ENCODE measurements at places on chromosomes 13 and 19. TPM values are rescaled to one million over a fixed set of nuclear protein-coding genes. Genes with fewer than 3 reads are reported as not detected.

Gene PIBF1
- total RNA-seq = 14.1 TPM

Gene ZNF766
- total RNA-seq = 13.5 TPM

Gene SRRM5
- total RNA-seq = 0.30 TPM

Gene NLRP4
- not detected for total RNA-seq

Gene TUBA3C
- not detected for total RNA-seq

Gene C19orf67
- not detected for total RNA-seq

DNA sequence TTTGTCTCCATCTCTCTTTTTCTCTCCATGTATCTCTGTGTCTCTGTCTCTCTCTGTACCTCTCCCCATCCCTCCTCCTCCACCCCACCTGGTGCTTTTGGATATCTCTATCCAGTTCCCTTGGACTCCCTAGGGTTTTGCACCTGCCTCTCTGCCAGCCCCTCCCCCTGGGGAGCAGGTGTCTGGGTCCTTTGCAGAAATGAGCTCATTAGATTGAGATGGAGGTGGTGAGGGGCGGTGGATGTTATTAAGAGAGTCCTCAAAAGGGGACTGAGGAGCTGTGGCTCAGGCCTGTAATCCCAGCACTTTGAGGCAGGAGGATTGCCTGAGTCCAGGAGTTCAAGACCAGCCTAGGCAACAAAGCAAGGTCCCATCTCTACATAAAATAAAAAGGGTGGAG lies 2.1 kb downstream of the KCNN4 start:
- H3K27ac ChIP-seq = peak overlapping the region; percentile 52
- no peak for DNase-seq
- no peaks in the 10 kb centered on the region for H3K36me3 ChIP-seq
- H3K4me3 ChIP-seq = no peak overlapping the region
- H3K27me3 ChIP-seq = no peaks in the 10 kb centered on the region
- H3K4me1 ChIP-seq = peaks cover 68% of the 10 kb centered on the region

- no peak overlapping the region for H3K27ac ChIP-seq
- no peak overlapping the region for H3K4me3 ChIP-seq
- H3K27me3 ChIP-seq = no peaks in the 10 kb centered on the region
- H3K4me1 ChIP-seq = no peaks in the 10 kb centered on the region
These were observed 2898.1 kb downstream of the PCDH9 start for GRCh38 chr13:64332048-64332447.

DNA sequence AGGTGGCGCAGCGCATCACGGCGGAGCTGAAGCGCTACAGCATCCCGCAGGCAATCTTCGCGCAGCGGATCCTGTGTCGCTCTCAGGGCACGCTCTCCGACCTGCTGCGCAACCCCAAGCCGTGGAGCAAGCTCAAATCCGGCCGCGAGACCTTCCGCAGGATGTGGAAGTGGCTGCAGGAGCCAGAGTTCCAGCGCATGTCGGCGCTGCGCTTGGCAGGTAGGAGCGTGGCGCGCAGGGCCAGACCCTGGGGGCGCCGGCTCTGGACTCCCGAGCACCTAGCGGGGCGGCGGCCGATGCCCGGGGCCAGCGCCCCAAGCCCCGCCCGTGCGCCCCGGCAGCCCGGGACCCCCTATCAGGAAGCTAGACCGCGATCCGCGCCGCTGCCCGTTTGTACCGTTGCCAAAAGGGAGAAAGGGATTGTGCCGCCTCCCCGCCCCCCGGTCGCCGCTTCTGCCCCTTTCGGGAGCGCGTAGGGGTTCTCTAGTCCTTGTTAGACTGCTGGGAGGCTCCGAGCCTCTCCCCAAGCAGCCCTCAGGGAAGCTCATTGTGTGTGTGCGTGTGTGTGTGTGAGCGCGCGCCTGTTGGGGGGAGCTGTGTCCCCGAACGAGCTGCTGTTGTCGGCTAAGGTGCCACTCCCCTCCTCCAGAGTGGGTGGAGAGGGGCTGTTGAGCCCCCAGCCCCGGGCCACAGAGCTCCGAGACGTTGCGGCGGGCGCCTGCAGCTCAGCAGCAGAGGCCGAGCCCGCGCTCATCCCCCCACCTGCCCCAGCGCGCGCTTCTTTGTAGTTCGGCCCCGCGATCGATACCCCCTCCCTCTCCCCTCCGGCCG lies 1.5 kb downstream of the ONECUT3 start:
- H3K36me3 ChIP-seq = no peaks in the 10 kb centered on the region
- no peak overlapping the region for H3K4me3 ChIP-seq
- DNase-seq = no peak
- H3K27ac ChIP-seq = no peak overlapping the region

Data from upper lobe of left lung (tissue), 6 donors.